ENCODE measurements at places on chromosomes 11 and 22.
A peak's percentile ranks its signal among the peaks of the same experiment; 100 is the strongest.

GRCh38 chr22:25602445-25602844 lies 38.0 kb downstream of the GRK3 start:
- no peak for DNase-seq

DNA sequence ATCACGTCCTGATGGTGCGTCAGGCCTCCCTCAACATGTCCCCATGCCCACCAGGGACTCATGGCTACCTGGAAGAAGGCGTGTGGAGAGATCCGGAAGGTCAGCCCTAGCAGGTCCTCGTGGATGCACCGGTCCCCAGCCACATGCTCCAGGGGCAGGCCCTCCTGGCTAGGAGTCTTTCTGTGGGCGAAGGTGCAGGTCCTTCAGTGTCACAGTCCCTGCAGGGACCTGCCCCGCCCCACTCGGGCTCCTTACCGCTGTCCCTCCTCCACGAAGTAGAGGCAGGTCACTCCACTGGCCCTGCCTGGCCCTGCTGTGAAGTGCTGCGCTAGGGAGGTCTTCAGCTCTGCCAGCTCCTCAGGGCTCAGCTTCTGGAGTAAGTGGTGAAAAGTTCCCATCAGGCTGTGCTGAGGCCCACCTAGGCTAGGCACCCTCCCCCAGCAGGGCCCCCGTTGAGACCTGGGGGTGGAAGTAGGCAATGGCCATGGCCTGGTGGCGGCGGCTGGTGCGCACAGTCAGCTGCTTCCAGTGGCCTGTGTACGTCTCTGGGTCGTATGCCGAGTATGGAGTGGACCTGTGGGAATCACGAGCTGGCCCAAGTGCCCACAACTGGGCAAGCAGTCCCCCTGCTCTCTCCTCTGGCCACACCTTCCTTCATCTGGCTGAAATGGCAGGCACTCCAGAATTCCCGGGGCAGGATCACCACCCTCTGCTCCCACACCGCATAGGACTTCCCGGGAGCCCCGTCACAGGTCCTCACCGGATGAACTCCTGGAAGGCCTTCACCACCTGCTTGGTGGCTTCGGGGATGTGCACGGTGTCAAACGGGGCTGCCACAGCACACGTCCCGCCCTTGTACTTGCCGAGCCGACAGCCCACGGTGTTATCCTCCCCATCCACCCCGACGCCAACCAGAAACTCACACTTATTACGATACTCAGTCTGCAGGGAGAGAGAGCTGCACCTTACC lies 1.1 kb upstream of the RANBP1 start:
- DNase-seq, result no peak

GRCh38 chr22:43698403-43698802 lies 113.7 kb downstream of the EFCAB6 start:
- DNase-seq, result no peak

GRCh38 chr11:94786264-94787126 lies 18.3 kb downstream of the AMOTL1 start:
- DNase-seq, result no peak

GRCh38 chr11:77724636-77725035 lies 87.0 kb upstream of the CLNS1A start:
- DNase-seq, result no peak

DNA sequence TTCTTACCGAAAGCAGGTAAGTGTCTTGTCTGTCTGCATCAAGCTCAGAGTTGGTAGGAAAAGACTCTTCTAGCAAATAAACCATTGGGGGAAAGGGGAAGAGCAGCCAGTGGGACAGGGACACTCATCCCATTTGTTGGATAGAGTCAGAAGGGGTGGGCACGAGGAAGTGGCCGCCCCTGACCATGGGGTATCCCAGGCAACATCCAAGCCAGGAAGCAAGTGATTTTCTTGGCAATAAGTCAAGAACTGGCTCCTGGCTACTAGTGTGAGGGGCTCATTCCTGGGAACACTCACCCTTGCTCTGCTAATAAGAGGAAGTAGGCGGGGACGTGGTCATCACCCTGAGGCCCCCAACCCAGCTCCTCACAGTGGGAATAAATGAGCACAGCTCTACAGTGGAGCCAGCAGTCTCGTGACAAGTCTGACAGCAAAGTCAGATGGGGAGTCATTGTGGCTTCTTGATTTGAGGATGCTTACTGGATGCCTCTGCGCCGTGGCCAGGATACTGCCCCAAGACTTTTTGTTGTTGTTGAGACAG lies 6.7 kb downstream of the SLC25A18 start:
- DNase-seq, result no peak

- DNase-seq, result no peak
These were observed 164.4 kb upstream of the ZBED5 start for GRCh38 chr11:11022125-11022730.

GRCh38 chr11:42161886-42162285 lies 702.4 kb upstream of the LRRC4C start:
- no peak for DNase-seq

- no peak for DNase-seq
These were observed 1329.0 kb downstream of the LRRC4C start for GRCh38 chr11:40130427-40130826.

- no peak for DNase-seq
These were observed 680 bp downstream of the IFT46 start for GRCh38 chr11:118565051-118565450.

- DNase-seq, result peak; percentile 46
These were observed 11.8 kb downstream of the TUB start for GRCh38 chr11:8092587-8093424.

- no peak for DNase-seq
These were observed 48.8 kb downstream of the ENDOD1 start for GRCh38 chr11:95138448-95138847.

DNA sequence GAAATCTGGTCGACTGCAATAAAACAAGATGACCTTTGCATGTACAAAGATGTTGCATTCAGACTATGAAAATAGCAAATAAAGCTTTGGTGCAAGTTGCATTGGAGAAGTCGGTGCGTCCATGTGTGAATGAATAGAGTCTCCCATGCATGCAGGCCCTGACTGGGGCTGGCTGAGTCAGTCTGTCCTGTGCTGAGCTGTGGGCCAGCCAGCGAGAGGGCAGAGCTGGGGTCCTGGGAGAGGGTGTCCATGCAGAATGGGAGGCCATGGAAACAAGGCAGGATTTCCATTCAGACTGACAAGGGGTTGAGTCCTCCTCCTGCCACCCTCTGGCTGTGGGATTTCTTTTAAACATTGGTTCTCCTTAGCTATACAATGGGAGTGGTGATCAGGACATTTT lies 2.3 kb upstream of the CRYBB3 start:
- DNase-seq, result no peak

- DNase-seq, result no peak
These were observed 25.9 kb upstream of the SCARF2 start for GRCh38 chr22:20463324-20464095.
